ENCODE measurements at places on chromosomes 16 and 17.

GRCh38 chr17:82170412-82170961 lies 42.2 kb downstream of the CCDC57 start:
- no peak for DNase-seq

DNA sequence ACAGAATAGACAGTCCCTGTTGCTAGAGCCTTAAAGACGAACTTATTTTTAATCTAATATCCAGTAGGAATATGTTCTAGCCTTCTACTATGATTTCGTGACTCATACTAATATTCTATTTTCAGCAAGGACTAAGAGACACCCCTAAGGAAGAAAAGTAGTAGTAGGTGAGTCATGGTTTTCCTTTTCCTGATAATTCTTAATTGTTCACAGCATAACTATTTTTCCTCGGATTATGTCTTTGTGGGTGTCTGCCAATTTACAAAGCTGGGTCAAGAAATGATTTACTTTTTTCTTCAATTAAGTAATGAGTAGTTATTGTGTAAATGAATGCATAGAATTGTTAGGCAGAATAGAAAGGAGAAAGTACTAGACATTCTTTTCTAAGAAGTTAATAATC lies 292.2 kb downstream of the TOX3 start:
- no peak for DNase-seq

DNA sequence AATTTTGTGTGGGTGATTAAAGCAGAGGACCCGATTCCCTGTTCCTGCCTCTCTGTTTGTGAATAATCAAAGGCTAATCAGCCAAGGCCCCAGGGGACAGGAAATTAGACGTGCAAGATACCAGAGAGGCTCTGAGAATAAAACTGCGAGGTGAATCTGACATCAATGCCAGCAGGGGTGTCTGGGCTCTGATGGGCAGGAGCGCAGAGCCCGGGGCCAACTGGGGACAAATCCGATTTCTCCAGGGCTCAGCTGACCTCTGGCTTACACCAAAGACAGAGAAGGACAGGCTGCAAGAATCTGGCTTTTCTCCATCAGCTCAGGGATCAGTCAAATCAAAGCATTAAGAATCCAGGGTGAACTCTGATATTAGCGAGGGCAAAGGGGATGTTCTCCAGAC lies 174.3 kb downstream of the XYLT1 start:
- no peak for DNase-seq

DNA sequence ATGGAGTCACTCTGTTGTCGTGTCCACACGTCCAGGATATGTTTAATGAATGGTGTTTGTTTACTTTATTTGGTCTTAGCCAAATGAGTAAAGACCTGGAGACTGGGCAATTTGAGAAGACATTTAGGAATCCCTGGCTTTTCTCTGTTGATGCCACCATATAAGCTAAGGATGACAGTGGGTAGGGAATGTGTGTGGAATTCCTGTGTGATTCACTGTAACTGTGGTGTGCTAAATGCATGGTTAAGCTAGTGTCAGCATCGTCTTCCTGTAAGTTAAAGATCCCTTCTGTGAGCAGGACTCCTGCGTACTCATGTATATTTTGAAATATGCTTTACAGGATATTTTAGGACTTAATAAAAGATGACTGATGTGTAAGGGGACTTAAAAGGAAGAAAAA lies 26.4 kb downstream of the GOSR1 start:
- no peak for DNase-seq

DNA sequence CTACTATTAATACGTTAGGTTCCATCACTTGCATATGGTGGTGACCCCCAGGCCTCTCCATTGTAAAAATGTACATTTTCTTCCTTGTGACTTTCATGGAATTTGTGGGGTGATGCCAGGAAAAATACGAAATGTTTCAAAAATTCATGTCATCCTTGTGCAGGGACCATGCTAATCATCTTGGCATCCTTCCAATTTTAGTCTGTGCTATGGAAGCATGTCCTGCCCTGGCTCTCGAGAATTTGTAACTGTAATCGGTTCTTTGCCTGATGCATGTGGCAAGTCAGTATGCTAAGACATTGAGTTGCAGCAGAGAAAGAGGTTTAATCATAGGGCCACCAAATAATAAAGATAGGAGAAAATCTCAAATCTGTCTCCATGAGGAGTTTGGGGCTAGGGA lies 14.3 kb upstream of the GINS3 start:
- DNase-seq = no peak

DNA sequence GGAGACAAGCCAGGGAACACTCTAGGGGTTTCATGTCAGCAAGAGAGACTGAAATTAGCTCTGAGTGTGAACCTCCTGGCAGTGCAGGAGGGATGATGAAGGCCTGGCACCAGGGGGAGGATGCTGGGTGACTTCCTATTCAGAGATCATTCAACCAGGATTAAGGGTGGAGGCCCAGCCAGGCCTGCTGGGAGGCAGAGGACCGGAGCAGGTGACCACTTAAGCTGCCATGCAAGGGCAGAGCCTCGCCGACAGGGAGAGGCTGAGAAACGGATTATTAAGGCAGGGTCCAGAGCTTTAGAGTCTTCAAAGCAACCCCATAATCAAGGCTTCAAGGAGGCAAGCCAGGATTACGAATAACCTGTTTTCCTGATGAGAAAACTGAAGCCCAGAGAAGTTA lies 10.6 kb upstream of the SRCIN1 start:
- no peak for DNase-seq

DNA sequence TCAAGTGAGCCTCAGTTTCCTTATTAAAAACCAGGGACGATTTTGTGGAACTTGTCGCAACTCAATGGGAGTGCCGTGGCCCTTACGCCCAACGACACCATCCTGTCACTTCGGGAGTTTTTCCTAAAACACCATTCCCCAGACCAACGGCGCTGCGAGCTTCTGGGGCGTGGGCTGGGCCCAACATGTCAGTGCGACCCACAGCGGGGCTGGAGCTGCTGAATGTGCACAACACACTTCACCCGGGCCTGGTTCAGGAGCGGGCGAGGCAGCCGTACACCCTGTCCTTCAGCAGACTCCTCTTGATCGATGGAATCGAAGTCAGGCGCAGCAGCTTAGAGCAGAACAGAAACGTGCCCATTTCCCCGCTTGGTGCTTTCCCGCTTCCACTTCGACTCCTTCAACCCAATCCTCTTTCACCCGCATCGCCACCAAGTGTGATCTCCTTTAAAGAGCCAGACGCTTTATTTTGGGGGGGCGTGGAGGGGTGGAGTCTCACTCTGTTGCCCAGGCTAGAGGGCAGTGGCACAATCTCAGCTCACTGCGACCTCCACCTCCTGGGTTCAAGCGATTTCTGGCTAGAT lies 13.2 kb upstream of the SLC7A5 start:
- no peak for DNase-seq

- DNase-seq = no peak
These were observed 618 bp downstream of the GGA3 start for GRCh38 chr17:75260641-75261335.

DNA sequence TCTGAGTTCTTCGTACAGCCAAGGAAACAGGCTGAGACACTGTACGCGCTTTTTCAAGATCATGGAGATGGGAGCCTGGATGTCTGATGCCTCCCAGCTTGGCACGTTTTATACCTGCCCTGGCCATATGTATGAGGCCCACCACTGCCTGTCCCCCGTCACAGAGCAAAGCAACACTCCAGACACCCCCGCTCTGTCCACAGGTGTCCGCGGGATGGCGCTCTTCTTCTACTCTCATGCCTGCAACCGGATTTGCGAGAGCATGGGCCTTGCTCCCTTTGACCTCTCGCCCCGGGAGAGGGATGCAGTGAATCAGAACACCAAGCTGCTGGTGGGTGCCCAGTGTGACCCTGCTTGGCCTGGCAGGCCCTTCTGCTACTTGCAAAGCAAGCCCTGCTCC lies 39.8 kb upstream of the POLR3E start:
- DNase-seq = no peak

- DNase-seq = no peak
These were observed 1.8 kb upstream of the PIK3R6 start for GRCh38 chr17:8869114-8869815.

DNA sequence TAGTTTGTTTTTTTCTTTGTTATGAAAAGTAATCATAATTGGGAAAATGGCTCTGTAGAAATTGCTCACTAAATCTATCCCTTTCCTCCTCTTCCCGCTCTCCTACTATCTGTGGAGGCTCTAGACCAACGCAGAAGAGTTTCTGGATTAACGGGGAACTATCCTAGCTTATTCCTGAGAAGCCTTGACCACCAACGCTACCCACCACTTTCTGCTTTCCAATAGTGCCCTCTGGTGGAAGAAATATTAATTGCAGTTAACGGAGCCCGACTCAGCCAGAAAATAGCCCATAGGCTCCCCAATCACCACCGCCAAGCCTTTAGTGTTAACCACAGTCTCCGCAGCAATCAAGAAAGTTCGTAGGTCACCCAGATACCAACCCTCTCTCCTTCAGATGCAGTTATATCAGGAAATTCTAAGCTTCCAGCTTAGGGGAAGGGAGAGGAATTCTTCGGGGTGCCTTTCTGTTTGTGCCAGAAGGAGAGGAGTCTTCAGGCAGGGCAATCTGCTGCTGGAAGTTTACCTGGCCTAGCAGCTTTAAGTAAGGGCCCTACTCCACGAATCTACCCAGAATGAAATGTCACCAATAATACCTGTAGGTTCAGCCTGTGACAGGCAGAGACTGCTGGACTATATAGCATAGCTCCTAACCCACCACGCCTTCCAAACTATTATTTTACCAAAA lies 23.0 kb upstream of the NSRP1 start:
- DNase-seq = no peak

DNA sequence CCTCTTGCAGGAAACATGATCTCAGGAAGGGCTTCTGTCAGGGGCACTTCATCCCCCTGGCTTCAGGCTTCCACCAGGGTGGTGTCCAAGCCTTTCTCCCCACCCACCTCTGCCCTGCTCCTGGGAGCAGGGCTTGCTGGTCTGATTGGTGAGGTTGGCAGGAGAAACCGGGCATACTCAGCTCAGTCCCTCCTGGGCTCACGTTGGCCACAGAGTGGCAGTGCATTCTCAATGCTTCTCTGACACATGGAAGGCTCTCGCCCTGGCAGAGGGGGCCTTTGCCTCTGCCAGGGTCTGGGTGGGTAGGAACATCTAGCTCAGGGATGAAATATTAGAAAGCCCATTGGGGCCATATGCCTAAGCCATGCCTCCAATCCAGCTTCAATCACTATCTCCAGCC lies 142.8 kb downstream of the AXIN2 start:
- no peak for DNase-seq

- DNase-seq = no peak
These were observed 191.1 kb downstream of the ZFHX3 start for GRCh38 chr16:72856797-72857196.

DNA sequence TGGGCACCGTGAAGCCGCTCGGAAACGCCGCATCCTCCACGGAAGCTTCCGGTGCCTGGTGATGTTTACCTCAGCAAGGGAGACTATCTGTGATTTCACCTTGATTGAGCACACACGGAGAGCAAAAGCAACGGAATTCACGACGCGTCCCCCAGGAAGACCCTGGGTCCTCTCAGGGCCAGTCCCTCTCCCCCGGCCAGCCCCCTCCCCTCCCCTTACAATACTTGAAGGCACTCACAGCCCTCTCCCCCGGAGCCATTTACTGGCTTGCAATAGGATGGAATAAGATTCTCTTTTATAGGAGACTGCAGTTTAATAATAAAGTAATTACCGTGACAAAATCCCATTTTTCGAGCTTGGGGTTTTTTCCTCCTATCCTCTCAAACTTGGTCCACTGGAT lies 104.7 kb downstream of the ENGASE start:
- no peak for DNase-seq

GRCh38 chr17:55699181-55699860 lies 23.3 kb downstream of the TMEM100 start:
- DNase-seq = no peak

DNA sequence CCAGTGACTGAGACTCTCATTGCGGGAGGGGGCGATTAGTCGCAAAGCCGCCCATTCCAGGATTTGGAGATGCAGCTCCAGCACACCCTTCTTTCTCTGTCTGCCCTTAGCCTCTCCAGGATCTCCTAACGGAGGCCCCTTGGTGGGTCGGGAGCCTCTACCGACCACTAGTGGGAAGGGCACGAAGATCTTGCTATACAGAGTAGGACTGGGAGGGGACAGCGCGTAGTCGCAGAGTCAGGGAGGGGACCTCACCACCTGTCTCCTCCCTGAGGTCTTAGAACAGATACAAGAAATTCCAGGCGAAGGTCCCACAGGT lies 588 bp upstream of the SMTNL2 start:
- DNase-seq = no peak

GRCh38 chr17:600576-601243 lies 113.9 kb downstream of the VPS53 start:
- DNase-seq = no peak

- no peak for DNase-seq
These were observed 5.0 kb upstream of the CYBA start for GRCh38 chr16:88655733-88656281.

DNA sequence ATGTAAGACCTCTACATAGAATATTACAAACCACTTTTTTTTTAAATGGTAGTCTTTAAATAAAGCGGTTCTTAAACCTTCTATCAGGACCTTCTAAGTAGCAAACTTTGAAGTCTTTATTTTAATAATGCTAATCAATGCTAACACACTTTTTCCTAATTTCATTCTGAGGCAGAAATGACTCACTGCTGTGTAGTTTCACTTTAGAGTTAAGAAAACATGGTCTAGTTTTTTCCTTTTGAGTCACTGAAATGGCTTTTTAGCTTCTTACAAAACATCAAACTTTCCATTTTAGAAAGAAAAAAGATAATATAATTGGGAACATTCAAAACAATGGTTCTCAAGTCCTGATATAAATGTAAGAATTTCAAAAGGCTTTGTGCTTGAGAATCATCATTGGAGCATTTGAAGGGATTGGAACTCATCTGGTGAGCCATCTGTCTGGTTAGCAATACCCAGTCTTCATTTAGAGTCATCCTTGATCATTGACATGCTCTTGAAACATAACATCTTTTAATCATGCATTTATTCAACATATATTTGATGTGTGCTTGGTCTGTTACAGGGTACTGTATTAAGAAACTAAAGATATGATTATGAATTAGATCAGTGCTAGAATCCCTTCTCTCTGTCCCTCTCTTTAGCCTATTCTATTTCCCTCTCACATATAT lies 258.3 kb upstream of the MON1B start:
- no peak for DNase-seq

DNA sequence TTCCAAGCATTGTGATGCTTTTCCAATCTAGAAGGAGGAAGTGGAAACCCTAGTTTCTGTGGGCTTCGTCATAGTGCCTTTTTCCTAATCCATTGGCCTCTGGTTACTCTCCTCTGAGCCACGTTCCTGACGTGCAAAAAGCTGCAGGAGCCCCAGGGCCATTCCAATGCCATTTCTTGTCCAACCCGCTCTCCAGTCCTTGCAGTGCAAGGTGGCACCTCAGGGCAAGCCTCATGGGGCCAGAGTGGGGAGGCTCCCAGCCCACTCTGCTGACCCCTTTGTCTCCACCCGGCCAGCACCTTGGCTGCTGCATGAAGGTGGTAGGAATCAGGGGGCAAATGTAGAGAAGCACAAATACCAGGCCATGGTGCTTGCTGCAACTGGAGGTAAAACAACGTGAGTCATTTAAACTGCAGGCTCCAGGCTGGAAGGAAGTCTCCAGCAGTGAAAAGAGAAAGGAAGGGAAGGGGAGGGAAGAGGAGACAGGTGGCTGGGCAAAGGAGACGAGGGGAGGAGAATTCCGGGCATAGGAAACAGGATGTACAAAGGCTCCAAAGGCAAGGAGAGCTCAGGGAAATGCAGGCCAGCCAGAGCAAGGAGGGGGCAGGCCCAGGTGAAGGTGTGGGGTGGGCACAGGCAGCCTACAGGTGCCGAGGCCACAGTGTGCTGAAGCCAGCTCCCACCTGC lies 168.2 kb upstream of the TNRC6C start:
- no peak for DNase-seq

Measured in AG04450 (cell line).